ENCODE measurements at places on chromosomes 3 and 15.

GRCh38 chr3:104126463-104126862, 1240.2 kb upstream of the ALCAM start:
- no peak for DNase-seq

- DNase-seq = no peak
Observed at GRCh38 chr3:33426068-33426467, 14.1 kb downstream of the UBP1 start.

- peak; percentile 98 for DNase-seq
Observed at GRCh38 chr15:80152180-80152895, 461 bp upstream of the FAH start.

GRCh38 chr3:160667452-160667851, 9.5 kb upstream of the ARL14 start:
- peak; percentile 62 for DNase-seq

GRCh38 chr3:39191773-39192172, 622 bp downstream of the XIRP1 start:
- no peak for DNase-seq

- DNase-seq = no peak
Observed at GRCh38 chr3:171219258-171219657, 192.7 kb upstream of the SLC2A2 start.

DNA sequence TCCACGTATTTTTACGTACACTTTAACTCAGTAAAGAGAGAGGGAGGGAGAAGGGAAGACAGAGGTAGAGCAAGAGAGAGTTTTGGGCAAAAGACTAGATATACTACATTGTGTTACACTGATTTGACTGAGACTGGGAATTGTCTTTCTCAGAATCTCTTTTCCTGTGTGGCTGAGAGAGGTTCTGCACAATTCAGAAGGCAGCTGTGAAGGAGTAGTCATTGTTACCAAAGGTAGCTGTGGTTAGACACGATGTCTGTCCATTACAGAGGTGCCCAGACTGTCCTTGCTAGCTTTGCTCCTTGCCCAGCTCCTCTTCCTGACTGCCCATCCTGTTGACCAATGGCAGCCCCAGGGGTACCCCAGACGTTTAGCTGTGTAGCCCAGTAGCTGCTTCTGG, 577.5 kb upstream of the CBLB start:
- DNase-seq = no peak

DNA sequence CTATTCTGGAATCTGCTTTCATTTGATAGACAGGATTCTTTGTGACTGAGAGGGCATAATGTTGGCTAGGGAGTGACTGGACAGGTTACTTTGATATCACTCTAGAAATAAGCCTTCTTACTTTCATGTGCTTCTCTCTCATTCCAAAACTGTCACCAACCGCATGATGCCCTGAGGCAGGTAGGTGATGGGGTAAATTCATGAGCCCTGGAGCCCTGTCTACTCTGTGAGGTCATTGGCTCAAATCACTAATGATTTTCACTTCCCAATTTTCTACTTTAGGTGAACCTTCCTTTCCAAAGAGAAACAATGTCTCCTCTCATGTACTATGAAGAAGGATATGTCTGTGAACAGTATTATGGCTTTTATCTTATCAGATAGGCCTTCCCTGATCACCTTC, 596.7 kb downstream of the TUSC7 start:
- no peak for DNase-seq

GRCh38 chr3:66082679-66083078, 44.0 kb upstream of the MAGI1 start:
- DNase-seq = no peak

DNA sequence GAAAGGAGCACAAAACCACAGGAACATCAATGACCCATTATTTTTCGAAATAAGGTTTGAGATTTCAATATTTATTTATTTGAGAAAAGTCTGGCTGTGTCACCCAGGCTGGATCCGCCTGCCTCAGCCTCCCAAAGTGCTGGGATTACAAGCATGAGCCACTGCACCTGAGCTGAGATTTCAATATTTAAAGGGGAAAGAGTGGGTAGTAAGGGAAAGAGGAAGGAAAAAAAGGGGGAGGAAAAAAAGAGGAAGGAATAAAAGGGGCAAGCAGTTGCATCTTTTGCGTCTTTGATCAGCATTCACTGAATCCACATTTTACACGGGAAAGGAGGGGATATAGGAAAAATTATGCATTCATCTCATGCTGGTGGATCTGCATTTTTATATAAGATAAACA, 47.4 kb downstream of the ERICH6 start:
- no peak for DNase-seq

Measured in RWPE1 (cell line).